SW 1271 (cell line): ENCODE measurements at places on chromosomes 5 and 9.

DNA sequence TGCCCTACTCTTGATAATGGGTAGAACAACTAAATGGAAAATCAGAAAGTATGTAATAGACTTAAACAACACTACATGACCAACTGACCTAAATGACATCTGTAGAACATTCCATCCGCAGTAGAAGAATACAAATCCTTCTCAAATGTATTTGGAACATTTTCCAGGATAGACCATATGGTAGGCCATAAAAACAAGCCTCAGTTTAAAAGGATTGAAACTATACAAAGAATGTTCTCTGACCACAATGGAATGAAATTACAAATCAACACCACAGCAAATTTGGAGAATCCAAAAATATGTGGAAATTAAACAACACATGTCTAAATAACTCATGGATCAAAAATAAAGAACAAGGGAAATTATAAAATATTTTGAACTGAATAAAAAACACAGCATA is 189.2 kb downstream of the NDUFS4 start:
- no peak for DNase-seq

- no peak for DNase-seq
These were observed 78.3 kb upstream of the IL17B start for GRCh38 chr5:149457393-149457763.

GRCh38 chr5:10563110-10563944 is 543 bp upstream of the ANKRD33B start:
- DNase-seq = no peak

- DNase-seq = no peak
These were observed 72.3 kb downstream of the XRCC4 start for GRCh38 chr5:83149671-83150070.

DNA sequence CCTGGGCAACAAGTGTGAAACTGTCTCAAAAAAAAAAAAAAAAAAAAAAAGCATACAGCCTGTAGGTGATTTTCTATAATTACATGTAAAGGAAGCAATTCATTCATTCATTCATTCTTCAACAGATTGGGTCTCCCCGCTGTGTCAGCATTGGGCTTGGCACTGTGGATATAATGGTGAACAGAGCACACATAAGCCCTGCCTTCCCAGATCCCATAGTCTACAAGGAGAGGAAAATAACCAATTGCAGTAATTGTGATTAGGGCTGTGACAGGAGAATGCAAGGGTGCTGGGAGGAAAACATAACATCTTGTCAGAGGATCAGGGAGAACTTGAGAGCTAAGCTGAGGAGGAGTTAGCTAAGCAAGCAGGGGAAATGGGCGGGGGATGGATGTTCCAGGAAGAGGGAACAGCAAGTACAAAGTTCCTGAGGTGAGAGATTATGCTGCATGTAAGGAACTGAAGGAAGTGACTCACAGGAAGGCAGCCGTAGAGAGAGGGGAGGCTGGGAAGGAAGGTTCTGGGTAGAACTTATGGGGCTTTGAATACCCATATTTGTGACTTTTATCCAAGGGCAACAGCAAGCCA is 24.0 kb upstream of the KLF9 start:
- peak; percentile 48 for DNase-seq

DNA sequence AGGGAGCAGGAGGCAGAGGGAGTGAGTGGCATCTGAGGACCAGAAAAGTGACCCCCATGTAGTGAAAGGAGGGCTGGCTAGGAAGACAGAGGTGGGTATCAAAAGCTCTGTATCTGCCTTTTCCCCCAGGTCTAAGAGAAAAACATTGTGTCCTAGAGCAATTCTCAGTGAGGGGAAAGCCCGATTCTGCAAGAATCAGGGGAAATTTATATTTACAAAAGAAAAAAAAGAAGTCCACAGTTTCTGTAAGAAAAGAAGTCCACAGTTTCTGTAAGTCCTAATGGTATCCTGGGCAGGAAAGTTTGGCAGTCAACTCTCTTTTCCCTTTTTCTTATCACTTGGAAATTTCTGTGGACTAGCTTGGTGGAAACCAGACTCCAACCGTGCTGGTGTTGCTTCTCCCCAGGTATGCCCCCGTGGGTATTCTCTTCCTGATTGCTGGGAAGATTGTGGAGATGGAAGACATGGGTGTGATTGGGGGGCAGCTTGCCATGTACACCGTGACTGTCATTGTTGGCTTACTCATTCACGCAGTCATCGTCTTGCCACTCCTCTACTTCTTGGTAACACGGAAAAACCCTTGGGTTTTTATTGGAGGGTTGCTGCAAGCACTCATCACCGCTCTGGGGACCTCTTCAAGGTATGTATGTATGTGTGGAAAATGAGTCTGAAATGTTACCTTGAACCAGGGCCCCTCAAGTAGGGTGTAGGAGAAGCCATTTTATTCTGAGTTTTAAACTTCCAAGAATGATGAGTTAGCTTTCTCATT is 73.0 kb downstream of the SLC1A3 start:
- no peak for DNase-seq

DNA sequence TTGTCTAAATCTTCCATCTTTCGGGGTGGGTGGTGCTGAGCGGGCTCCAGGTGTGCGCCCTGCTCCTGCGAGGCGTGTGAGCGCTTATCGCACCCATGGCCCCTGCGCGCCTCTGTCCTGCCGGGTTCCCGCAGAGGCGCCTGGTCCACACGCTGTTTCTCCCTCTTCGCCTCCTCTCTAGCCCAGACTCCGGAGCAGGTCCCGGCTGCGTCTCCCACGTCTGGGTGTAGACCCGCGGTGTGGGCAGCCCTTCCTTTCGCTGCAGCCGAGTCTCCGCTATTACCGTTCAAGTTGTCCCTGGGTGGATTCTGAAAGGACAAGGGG is 40.5 kb upstream of the PLEKHG4B start:
- DNase-seq = no peak

DNA sequence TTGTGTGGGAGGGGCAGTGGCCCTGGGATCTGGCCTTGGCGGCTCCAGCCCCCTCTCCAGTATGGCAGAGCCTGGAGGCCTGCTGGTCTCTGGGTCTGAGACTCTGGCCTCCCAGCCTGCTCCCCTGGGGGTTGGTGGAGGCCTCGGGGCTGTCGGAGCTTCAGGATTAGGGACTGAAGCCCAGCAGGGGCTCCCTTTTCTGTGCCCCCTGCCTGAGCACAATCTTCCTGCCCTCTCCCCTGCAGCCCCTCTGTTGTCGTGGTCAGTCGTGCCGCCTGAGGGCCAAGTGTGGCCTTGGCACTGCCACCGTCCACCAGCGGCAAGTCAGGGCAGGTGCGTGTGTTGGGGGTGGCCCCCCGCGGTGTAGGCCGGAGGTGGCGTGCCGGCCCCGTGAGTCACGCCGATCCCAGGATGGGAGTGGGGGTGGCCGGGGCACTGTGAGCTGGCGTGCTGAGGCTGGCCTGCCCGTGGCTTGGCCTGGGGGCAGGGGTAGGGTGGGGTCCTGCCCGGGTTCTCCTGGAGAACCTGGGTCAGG is 53.6 kb downstream of the RXRA start:
- peak; percentile 59 for DNase-seq

DNA sequence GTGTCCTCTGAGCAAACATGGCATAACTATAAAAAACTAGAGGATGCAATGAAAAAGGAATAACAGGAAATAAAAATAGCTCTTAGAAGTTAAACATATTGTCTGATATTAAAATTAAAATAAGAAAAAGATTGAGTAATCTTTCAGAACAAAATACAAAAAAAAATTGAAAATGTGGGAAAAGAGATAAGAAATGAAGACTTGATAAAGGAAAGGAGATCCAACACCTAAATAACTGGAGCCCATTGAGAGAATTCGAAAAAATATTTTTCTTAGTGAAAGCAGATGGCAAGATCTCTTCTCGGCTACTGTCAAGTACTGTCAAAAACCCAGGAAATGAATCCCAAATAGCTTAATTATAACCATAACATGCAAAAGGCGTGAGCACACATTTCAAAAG is 24.9 kb downstream of the LIFR start:
- DNase-seq = no peak

GRCh38 chr9:88776717-88777497 is 214.4 kb upstream of the S1PR3 start:
- DNase-seq = no peak

GRCh38 chr9:135864447-135865049 is 42.8 kb downstream of the CAMSAP1 start:
- DNase-seq = no peak

- no peak for DNase-seq
These were observed 35.9 kb upstream of the HSPA9 start for GRCh38 chr5:138610918-138611677.

GRCh38 chr5:56686337-56687195 is 128.8 kb upstream of the MAP3K1 start:
- no peak for DNase-seq

GRCh38 chr5:3389471-3390026 is 206.1 kb upstream of the IRX1 start:
- DNase-seq = no peak

DNA sequence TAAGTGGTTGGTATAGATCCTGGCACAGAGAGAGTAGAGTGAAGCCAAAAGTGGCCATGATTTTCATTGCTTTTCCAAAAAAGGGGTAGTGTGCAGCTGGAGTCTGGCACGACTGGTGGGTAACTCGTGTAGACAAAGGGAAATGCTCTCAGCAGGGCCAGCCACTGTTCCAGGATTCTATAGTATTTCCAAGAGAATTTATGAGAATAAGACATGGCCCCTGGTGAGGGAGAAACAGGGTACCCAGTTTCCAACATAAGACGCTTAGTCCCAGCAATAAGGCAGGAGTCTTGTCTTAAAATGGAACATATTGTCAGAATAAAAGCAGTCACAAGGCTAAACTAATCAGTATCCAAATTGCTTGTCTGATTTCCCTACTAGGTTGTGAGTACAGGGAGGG is 52.1 kb downstream of the NMUR2 start:
- DNase-seq = no peak

- DNase-seq = no peak
These were observed 68.3 kb upstream of the OTULINL start for GRCh38 chr5:14513266-14513665.

DNA sequence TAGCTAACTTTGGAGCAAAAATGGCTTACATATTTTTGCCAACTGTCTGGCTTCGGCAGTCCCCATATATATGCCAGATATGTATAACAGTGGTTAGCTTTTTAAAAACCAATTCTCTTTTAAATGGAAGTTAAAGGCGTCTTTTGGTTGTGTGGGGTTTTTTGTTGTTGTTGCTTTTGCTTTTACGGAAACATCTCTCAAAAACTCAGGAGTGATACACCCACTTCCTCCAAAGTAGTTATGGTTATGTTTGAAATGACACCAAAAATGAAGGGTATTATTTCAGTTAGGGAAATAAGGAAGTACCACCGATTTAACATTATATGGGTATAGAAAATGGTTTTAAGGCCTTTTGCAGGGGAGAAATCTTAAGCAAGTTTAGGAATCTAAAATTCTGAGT is 2.3 kb downstream of the CNOT8 start:
- DNase-seq = no peak

DNA sequence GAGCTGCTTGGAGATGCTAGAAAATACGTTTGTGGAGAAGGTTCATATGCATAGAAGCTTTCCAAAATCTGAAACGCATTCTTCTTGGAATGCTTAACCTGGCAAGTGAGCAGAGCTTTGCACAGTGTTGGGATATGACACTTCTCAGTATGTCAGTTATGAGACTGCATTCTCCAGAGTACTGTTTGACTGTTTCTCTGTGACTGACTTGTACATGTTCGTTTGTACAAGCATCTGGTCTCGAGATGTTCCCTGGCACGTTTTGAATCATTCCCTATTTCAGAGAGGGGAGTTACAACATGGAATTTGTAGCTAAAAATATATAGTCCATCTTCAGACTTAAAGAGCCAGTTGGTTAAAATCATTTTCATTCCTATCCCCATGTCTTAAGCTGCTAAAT is 272.4 kb downstream of the ARRDC3 start:
- no peak for DNase-seq

GRCh38 chr5:120552638-120553037 is 88.5 kb downstream of the PRR16 start:
- DNase-seq = no peak

GRCh38 chr5:10892147-10892910 is 131.3 kb upstream of the DAP start:
- no peak for DNase-seq

- peak; percentile 77 for DNase-seq
These were observed 11.0 kb downstream of the MPDZ start for GRCh38 chr9:13268469-13268868.

GRCh38 chr9:70411121-70411929 is 3.1 kb downstream of the KLF9 start:
- DNase-seq = peak; percentile 22

DNA sequence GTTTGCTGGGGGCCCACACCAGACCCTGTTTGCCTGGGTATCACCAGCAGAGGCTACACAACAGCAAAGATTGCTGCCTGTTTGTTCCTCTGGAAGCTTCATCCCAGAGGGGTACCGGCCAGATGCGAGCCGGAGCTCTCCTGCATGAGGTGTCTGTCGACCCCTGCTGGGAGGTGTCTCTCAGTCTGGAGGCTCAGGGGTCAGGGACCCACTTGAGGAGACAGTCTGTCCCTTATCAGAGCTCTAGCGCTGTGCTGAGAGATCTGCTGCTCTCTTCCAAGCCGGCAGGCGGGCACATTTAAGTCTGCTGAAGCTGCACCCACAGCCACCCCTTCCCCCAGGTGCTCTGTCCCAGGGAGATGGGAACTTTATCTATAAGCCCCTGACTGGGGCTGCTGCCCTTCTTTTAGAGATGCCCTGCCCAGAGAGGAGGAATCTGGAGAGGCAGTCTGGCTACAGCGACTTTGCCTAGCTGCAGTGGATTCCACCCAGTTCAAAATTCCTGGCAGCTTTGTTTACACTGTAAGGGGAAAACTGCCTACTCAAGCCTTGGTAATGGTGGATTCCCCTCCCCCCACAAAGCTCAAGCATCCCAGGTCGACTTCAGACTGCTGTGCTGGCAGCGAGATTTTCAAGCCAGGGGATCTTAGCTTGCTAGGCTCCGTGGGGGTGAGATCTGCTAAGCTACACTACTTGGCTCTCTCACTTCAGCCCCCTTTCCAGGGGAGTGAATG is 206.0 kb upstream of the TLX3 start:
- DNase-seq = no peak

DNA sequence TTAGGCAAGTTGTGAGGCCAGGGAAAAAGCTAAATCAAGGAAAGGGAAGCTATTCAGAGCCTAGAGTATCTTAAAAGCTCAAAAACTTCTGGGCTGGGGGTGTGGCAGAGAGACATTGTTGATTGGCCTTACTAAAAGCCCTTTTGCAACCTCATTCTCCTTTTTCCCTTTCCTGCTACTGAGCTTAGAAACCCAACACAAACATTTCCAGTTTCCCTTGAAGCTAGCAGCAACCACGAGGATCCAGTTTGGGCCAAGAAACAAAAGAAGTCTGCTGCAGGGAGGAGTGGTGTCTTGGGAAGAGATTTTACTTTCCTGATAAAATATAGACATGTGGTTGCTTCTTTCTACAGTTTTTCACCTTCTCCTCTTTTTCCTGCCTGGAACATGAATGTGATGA is 135.5 kb upstream of the KLF9 start:
- DNase-seq = no peak

- DNase-seq = peak; percentile 8
These were observed 319.8 kb downstream of the HCN1 start for GRCh38 chr5:45376417-45376816.

- DNase-seq = no peak
These were observed 80.7 kb downstream of the HAPLN1 start for GRCh38 chr5:83639911-83640310.

GRCh38 chr9:127921557-127922120 is 4.8 kb upstream of the ST6GALNAC4 start:
- DNase-seq = peak; percentile 51

GRCh38 chr5:68420476-68421344 is 205.2 kb downstream of the PIK3R1 start:
- no peak for DNase-seq
